ENCODE measurements at places on chromosomes 2 and 18.

DNA sequence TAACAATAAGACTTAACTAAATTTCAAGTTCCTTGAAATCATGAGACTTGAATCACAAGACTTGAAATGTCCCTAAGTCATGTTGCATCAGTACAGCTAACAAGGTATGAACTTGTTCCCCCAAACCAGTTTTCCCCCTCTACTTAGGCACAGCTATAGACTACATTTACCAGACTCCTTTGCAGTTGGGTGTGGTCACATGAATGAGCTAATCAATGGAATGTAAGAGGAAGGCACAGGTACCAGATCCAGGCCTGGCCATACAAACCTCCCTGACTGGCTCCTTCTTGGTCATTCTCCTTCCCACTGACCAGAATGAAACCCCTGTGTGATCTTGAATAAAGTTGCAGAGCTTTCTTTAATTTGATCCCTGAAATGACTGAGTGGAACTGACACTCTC lies 77.8 kb downstream of the DNER start:
- DNase-seq, result no peak

- no peak for DNase-seq
Observed at GRCh38 chr2:216015722-216016464, 2.5 kb upstream of the MREG start.

GRCh38 chr2:1278861-1279260 lies 134.4 kb upstream of the TPO start:
- DNase-seq, result no peak

GRCh38 chr2:187299122-187299906 lies 148.7 kb downstream of the CALCRL start:
- no peak for DNase-seq

- DNase-seq, result no peak
Observed at GRCh38 chr2:219059725-219060682, 717 bp downstream of the IHH start.

DNA sequence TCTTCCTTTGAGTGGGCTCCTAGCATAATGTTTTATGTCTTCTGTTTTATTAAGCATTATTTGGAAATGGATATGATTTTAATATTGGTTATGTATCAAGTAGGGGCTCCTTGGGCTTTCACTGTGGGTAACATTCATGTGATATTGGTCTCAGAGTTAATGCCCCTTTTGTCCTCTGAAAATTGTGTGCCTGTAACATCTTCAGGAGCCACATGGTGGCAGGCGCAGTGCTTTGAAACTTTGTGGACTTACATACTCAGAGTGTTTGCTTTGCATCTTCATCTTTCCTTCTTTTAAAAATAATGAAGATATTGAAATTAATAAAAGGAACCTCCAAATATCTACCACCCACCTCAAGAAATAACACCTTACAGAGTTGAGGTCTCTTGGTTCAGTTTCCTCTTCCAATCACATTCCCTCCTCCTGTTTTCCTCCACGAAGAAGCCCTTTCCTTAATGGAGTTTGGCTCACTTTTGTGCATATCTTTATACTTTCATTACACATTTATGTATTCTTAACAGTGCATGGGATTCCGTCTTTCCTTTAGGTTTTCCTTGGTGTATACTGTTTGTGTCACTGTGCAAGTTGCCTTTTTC lies 73.5 kb downstream of the LIMS1 start:
- DNase-seq, result peak; percentile 21

DNA sequence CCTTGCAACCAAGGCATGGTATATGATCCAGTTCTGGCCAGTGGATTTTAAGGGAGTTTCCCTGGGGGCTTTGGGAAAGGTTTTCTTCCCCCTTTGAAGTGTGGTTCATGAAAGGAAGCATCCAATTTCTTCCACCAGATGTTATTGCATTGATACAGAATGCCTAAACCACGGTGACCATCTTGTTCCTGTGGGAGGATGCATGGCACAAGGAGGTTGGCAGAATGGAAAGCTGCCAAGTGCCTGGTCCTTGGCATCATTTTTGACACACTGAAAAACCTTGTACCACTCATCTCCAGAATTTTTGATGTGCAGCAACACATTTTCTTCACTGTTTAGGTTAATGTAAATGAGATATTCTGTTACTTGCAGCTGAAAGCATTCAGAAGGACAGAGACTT lies 55.2 kb upstream of the CXCR4 start:
- DNase-seq, result no peak

DNA sequence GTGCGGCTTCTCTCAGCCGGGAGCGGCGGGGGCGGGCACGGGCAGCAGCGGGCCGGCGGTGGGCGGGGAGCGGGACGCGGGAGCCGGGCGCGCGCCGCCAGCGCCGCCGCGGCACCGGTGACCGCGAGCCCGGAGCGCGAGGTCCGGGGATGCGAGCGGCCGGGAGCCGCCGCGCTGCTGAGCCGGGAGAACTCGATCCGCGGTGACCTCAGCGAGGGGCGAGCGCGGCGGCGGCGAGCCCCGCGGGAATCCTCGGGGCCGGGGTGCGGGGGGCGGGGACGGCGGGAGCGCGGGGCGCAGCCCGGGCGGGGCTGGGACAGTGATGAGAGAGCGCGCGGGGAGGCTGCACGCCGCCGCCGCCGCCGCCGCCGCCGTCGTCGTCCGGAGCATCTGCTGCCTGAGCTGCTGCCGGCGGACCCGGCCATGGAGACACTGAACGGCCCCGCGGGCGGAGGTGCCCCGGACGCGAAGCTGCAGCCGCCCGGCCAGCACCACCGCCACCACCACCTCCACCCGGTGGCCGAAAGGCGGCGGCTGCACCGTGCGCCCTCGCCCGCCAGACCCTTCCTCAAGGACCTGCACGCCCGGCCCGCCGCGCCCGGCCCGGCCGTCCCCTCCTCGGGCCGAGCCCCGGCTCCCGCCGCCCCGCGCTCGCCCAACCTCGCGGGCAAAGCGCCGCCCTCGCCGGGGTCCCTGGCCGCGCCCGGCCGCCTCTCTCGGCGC lies at the start of gene MTCL1:
MTCL1 (plus strand) TSS at position 319 of the 723 bp plus-strand sequence; CDS start at position 424, 105 bp downstream.
- DNase-seq, result peak; percentile 50

GRCh38 chr2:11029136-11029535 lies 117.4 kb downstream of the KCNF1 start:
- DNase-seq, result no peak

GRCh38 chr2:217960351-217960750 lies 42.4 kb downstream of the TNS1 start:
- DNase-seq, result no peak

- no peak for DNase-seq
Observed at GRCh38 chr2:203988500-203989260, 52.1 kb downstream of the ICOS start.

DNA sequence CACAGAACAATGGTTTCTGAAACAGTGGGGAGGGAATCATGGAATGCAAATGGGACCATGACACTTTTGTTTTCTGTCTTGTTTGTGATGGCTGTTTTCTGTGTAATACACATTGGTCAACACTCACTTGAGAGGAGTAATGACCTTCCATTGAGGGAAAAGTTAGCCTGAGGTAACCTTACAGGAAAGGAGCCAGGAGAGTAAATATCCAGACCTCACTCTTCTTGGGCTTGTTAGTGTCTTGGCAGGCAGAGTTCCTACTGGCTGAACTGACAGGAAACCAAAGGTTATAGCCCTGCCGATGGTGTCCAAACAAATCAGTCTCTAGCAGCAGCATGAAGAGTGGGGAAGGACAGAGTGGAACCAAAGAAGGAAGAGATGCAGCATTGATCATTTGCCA lies 17.2 kb upstream of the RPRM start:
- DNase-seq, result no peak

DNA sequence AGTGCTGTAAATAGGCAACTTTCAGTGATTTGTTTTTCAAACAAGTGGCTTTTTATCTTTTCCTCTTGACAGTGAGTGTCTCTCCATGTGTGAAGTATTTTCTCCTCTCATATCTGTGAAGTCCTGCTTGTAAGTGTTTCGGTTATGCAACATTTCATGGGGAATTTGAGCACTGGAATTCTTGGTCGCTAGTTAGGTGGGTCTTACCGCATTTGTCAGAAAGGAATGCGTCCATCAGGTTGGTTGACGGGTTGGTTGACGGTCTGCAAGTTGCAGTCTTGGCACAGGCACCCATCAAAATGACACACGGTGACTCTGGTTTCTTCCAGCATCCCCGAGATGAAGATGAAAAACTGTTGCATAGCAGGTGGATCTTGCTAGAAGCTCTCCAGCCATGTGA lies 109.8 kb downstream of the AGAP1 start:
- no peak for DNase-seq

- no peak for DNase-seq
Observed at GRCh38 chr18:5620289-5620688, 76.5 kb upstream of the EPB41L3 start.

- DNase-seq, result no peak
Observed at GRCh38 chr2:19989342-19989666, 601 bp downstream of the WDR35 start.
